ENCODE measurements at places on chromosomes 12 and 14. TPM values are rescaled to one million over a fixed set of nuclear protein-coding genes. Genes with fewer than 3 reads are reported as not detected.

The AHNAK2 gene
- not detected for total RNA-seq

The BIN2 gene
- total RNA-seq = 39.5 TPM

The SIX4 gene
- total RNA-seq = not detected

The SLC17A8 gene
- not detected for total RNA-seq

The CDKN3 gene
- total RNA-seq = 88.0 TPM

GRCh38 chr12:40615590-40615989 lies 76.6 kb upstream of the CNTN1 start:
- no peak for DNase-seq

- no peak for DNase-seq
These were observed 200.2 kb downstream of the PHLDA1 start for GRCh38 chr12:75831402-75831801.

GRCh38 chr12:130070126-130070611 lies 92.1 kb upstream of the FZD10 start:
- DNase-seq = no peak

DNA sequence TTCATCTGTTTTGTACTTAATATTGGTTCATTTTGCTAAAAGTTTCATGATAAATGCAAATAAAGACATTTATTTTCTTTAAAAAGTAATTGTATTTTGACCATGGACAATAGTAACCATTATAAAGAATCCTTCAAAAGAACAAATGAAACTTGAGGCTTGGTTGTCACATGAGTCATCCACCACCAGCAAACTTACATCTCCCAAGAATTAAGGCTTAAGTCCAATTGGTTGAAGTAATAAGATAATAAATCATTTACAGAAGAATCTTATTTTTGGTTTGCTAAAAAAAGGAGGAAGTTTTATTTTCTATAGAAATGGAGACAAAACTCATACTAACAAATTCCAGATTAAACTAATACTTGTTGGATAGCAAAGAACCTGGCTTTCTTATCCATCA lies 84.8 kb upstream of the KITLG start:
- no peak for DNase-seq

DNA sequence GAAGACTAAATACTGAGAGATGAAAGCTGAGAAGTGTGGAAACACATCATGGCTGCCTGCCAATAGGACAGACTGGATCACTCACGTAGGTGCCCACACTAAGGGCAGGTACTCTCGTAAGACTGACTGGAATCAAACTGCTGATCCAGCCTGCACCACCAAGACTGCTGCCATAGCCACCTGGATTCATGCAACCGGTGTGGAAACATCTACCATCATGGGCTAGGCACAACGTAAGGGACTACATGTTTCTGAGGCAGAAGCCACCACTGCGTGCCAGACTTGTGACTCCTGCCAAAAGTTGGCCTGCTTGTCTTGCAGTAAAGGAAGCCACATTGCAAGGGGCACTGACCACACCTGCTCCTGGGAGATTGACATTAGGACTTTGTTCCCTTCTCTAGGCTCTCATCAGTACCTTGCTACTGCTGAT lies 3.8 kb downstream of the POMT2 start:
- DNase-seq = no peak

- no peak for DNase-seq
These were observed 8.9 kb upstream of the TCL1B start for GRCh38 chr14:95677179-95677835.

DNA sequence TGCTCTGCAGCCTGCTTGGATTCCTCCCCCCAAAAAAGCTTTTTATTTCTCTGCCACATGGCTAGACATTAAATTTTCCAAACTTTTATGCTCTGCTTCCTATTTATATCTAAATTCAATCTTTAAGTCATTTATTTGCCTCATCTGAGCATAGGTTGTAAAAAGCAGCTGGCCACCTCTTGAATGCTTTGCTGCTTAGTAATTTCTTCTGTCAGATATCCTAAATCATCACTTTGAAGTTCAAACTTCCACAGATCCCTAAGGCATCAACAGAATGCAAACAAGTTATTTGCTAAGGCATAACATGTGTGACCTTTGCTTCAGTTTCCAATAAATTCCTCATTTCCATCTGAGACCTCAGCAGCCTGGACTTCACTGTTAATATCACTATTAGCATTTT lies 209.6 kb downstream of the FSCB start:
- DNase-seq = no peak

- no peak for DNase-seq
These were observed 8.7 kb upstream of the CLEC4E start for GRCh38 chr12:8549381-8549780.

- DNase-seq = no peak
These were observed 170.7 kb upstream of the KITLG start for GRCh38 chr12:88750867-88751543.

Data from activated CD8-positive, alpha-beta T cell treated with anti-CD3 and anti-CD28 coated beads for 36 hours (primary cell).